MV-4-11 (cell line): ENCODE measurements at places on chromosomes 11 and 22.

- DNase-seq = peak; percentile 23
Observed at GRCh38 chr11:62341588-62341987, 4.3 kb downstream of the ASRGL1 start.

DNA sequence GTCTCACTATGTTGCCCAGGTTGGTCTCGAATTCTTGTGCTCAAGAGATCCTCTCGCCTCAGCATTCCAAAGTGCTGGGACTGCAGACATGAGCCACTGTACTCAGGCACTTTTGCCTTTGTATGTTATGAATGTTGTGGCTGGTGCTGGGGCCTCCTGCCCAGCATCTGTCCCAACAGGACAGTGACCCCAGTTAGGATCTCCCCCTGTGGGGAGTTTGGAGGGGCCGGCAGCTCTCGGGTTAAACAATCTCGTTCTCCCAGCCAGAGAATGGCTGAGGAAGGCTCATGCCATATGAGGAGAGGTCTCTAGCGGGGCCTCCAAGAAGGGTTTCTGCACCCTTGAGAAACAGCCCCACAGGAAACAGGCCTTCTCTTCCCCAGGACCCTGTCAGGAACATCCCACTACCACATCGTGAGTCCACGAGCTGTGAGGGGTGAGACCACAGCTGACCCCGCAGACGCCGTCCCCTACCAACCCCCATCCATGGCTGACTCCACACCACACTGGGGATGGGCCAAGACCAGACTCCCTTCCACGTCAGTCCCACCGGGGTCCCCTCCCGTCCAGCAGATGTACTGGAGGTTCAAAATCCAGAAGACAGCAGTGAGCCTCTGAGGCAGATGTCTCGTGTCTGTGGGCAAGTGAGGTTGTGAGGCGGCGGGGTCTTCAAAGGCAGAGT lies 54.1 kb downstream of the SHANK2 start:
- no peak for DNase-seq

GRCh38 chr11:64762277-64762673 lies 2.5 kb upstream of the PYGM start:
- no peak for DNase-seq

DNA sequence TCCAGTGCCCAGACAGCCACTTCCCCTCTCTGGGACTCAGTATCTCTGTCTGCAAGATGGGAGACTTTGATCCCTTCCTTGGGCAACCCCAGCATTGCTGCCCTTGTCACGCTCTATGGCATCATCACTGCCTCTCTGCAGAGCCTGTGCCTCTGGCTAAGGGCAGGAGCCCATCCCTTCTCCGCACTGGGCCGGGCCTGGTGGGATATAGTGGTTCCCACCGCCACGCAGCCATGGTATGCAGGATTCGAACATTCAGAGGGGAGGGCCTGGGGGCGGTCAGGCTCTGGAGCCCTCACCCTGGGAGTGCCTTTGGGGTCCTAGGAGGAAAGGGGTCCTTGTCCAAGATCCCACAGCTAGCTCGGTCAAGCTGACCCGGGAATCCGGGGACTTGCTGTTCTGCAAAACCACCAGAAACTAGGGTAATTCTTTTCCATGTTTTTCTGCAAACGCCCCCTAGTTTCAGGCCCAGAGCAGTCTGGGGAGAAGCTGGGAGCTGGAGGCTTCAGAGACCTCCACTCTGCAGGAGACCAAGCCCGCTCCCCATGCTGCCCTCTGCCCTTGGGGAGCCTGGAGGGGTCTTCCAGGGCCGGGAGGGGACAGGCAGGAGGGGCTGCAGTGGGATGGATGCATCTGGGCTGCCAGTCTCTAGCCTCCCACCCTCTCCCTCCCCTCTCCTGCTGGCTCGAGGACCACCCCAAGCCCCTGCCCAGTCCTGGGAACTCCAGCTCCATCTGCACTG lies 24.4 kb upstream of the CBX7 start:
- DNase-seq = no peak

- DNase-seq = peak; percentile 92
Observed at GRCh38 chr22:39264349-39265038, 19.7 kb upstream of the PDGFB start.

DNA sequence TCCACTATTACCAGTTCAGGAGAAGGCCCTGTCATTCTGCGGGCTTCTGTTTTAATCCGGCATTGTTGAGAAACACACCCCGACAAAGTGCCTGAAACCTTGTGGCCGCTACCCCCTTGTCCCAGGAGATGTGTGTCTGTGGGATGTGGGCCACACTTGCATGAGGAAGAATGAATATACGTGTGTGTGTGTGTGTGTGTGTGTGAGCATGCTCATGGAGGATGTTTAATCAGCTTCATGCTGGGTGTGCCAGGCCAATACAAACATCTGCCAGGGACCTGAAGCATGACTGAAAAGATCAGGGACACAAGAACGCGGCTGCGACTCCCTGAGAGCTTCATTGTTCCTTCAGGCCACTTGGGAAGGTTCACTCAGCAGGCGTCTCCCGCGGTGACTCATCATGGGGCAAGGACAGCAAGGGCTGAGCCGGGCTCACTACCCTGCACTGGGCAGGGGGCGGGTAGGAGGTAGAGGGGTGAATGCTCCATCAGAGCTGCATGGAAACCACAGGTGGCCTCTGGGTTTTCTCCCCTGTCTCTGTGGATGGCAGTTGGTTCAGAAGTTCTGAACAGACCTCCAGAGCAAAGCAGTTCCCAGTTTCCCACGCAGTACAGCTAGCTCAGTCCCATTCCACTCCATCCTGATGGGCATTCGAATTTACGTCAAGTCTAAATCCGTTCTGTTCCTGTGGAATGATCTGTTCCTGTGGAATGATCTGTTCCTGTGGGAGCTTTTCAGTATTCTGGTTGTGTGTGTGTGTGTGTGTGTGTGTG lies 7.0 kb upstream of the MALAT1 start:
- DNase-seq = peak; percentile 88

DNA sequence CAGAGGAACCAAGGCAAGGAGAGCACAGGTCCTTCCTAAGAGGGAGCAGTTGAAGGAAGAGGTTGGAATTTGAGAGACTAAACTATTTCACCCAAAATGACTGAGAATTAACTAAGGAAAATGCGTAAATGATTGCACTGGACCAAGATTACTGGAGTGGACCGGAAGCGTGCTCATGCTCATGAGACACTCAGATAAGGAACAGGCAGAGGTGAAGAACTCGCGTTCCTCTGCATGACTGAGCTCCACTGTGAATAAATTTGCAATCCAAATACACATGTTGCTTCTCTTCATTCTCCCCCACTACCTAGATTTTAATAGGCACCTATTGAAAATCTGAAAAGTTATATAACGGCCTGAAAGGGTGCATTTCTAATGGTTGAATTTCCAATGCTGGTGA lies 207.0 kb downstream of the KIRREL3 start:
- no peak for DNase-seq

- DNase-seq = no peak
Observed at GRCh38 chr22:40609216-40609615, 27.3 kb downstream of the MRTFA start.

DNA sequence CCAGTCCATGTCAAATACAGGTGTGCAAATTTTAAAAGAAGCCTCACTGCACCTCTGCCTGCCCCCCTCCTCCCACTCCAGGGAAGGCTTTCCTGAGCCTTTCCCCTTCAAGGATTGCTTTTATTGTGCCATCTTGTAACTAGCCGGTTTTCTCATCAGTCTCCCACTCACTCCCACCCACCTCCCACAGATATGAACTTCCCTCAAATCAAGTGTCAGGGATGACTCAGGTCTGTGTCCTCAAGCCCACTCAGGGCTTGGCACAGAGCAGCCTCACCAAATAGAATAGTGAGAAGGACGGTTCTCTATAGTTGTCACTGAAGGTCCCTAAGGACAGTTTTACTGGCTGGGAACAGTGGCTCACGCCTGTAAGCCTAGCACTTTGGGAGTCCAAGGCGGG lies 43.0 kb downstream of the THAP12 start:
- DNase-seq = no peak

DNA sequence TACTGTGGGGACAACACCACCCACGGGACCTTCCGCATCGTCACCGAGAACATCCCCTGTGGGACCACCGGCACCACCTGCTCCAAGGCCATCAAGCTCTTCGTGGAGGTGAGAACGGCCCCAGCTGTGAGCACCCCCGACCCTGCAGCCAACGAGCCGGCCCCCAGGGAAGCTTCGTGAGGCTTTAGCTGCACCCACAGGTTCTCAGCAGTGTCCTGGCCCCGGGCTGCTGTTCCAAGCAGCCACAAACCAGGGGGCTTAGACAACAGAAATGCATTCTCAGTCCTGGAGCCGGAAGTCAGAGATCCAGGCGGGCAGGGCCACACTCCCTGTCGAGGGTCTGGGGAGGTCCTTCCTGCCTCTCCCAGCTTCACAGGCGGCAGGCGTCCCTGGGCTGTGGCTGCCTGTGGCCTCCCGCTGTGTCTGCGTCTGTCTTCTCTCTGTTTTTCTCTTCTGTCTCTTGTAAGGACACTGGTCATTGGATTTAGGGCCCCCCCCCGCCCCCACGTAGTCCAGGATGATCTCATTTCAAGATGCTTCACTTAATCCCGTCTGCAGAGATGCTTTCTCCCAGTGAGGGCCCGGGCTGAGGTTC lies 12.5 kb downstream of the MUC5B start:
- no peak for DNase-seq

DNA sequence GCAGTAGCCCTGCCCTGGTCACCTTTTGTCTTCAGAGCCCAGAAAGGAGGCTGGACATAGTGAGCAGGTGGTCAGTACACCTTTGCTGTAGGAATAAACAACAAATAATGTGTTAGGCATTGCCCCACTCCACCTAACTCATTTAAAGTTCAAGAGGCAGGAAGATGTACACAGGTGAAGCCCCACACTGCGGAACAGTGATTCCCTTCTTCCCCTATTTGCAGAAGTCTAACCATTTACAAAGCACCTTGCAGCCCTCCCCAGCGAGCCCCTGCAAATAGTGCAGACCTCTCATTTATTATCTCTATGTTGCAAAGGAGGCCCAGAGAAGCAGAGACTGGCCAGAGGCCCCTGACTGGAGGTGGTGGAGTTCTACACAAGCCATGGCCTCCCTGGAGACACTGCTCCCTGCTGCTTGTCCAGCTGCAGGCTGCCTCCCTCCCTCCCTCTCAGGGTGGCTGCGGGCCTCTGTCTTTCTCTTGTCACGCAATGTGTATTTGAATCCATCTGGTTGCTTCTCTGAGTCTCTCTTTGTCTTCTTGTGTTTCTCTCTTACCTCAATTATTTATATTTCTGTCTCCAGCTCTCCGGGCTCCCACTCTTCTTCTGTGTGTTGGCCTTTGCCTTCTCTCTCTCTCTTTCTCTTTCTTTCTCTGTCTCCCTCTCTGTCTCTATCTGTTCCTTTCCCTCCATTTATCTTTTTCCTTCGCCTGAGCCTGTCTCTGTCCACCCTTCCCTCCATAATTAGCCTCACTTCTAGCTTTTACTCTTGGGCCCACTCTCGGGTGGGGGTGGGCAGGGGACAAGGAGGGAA lies 59.1 kb upstream of the PRDM11 start:
- DNase-seq = no peak

DNA sequence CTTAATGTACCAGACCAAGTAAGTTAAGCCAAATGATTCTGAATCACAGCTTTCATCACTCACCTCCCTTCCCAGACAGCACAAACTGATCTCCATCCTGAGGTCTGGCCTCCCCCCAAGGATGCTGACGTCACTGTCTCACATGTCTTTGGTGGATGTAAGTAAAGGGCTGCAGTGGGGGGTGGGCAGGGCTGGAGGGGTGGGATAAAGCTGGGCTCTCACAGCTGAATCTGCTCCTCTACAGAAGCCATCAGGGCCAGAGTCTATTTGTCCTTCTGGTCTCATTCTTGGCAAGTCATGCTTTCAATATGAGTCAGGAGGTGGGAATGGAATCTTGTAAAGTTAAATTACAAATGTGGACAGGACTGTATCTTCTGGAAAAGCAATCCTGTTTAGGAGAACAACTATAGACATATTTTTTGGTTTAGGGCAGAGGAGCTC lies 32.7 kb downstream of the P4HA3 start:
- no peak for DNase-seq

- DNase-seq = no peak
Observed at GRCh38 chr11:108340973-108341372, 118.1 kb downstream of the ATM start.

DNA sequence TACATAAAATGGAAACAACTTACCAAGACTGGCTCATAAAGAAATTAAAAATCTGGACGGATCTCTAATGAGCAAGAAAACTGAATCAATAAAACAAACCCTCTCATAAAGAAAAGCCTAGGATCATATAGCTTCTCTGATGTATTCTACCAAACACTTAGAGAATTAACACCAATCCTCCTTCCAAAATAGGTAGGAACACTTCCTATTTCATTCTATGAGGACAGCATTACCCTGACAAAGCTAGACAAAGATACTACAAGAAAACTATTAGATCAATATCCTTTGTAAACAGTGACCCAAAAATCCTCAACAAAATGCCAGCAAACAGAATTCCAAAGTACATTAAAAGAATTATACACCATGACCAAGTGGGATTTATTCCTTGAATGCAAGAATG lies 52.9 kb upstream of the CLTCL1 start:
- DNase-seq = no peak

DNA sequence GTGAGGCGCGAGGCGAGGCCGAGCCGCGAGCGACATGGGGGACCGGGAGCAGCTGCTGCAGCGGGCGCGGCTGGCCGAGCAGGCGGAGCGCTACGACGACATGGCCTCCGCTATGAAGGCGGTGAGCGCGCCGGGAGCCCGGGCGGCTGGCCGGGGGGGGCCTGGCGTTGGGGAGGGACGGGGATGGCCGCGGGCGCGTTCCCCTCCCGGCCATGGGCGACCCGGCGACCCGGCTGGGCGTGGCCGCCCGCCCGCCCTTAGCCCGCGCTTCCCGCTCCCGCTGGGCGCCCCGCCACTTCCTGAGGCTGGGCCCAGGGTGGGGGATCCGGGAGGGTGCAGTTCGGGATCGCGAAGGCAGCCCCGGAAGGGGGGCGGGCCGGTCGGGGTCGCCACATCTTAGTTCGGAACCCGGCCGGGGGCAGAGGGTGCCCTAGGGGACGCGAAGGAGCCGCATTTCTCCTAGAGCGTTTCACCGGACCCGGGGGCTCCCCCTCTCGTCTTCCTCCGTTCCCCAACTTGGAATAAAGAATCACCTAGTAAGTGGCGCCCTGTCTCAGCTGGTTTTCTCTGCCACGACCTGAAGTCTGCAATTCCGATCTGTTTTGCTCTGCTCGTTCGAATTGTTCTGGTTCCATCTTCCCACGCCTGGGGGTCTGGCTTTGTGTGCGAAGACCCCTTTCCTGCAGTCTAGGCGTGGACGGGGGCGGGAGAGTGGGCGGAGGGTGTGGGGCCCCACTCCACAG lies 536 bp downstream of the YWHAH start:
- DNase-seq = no peak
